Head of caudate nucleus (tissue), 42 donors: ENCODE measurements at places on chromosomes 11 and 22.

DNA sequence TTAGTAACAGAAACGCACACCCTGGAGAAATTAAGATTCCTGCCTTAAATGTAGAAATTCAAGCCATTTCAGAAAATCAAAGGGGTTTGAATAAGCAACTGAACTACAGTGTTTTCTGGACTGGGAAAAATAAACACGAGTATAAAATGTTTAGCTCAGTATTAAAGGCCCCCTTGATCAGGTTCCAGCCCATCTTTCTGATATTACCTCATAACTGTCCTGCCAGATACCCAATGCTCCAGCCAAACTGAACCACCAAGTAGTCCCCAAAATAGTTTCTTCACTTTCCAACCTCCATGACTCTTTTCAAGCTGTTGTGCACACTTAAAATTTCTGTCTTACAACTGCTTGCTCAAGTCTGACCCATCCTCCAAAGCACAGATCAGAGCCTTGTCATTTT, 54.4 kb downstream of the SERGEF start:
- DNase-seq: no peak

DNA sequence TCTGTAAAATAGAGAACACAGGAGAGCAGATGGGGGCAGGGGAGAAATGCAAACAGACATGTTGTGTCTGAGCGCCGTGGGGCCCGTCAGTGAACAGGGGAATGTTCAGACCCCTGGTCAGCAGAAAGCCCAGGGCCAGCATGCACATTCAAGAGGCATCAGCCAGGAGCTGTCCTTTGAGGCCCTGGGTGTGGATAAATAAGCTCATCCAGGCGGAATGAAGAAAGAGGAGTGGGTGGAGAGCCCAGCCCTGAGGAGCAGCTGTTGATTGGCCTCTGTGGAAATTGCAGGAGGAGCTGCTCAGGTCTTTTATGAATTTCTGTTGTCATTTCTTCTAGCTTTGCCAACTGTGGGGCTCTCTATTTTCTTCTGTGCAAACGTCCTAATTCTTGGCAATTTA, 49.7 kb upstream of the CECR2 start:
- no peak for DNase-seq

- DNase-seq: no peak
Measured at GRCh38 chr22:30043161-30043560, 37.1 kb upstream of the HORMAD2 start.

- no peak for DNase-seq
Measured at GRCh38 chr11:102204174-102204573, 93.9 kb downstream of the YAP1 start.

GRCh38 chr22:48670731-48671130, 1156.9 kb downstream of the BRD1 start:
- no peak for DNase-seq

DNA sequence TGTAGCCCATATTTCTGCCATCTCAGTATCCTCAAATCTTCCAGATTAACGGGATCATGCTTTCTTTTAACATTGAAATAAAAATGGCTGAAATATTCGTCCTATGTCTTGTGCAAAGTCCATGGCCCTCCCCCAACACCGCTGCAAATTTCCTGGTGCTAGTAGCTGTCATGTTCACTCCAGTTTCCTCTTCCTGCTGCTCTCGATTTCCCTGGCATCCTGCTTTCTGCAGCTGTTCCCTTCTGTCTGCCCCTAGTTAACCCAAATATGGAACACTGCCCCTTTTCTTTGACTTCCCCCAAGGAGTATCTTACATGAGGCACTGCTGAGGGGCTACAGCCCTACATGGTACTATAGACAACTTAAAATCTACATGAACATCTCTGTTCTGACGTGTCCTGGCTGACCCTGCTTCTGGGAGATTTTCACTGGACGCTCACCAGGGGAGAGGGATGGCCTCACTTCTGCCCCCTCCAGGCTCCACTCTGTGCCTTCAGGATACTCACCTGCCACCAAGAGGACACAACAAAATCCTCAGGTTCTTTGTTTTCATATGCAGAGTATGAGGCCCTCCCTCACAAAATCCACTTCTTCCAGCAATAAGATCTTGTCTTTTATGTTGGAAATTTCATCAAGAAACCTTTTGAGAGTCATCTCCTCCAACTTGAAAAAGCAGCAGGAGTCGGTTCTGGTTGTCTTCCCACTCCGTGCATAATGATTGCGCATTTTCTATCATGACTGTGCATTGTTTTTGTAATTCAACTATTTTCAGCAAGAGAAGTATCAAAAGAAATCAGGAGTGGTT, 29.5 kb upstream of the SCUBE2 start:
- DNase-seq: no peak

GRCh38 chr11:58625826-58626460, 3.5 kb downstream of the CNTF start:
- no peak for DNase-seq

DNA sequence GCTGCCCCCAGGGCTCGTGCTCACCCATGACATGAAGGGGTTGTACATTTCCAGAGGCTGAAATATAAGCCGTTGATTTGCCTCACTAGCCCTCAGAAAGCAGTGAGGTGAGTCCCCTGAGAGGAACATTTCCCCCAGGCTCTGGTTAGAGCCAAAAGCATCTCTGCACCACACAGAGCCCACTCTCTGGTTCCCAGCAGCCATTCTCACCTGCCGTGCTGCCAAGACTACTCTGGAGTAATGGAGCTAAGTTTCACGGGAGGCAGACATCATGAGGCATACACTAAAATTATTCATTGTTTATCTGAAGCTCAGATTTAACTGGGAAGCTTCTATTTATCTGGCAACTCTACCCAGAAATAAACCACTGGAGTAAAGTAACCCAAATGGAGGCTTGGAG, 40.8 kb downstream of the CACNA1I start:
- DNase-seq: no peak

DNA sequence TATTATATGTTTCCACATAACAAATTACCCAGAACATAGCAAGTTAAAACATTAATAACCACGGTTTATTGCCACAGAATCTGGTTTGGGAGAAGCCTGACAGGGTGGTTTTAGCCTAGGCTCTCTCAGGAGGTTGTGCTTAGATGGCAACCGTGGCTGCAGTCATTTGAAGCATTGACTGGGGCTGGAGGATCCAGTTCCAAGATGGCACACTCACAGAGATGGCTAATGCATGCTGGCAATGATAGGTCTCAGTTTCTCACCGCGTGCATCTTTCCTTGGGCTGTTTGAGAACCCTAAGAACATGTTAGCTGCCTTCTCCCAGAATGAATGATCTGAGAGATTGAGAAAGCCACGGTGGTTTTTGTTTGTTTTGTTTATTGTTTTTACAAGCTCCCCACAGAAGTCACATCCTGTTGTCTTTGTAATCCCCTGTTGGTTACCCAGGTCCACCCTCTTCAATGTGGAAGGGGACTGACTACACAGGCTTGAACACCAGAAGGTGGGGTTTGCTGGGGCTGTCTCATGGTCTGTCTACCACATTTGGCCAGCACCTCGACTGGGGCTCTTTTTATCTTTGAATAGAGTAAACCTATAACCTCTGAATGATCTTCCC, 36.6 kb upstream of the GRAMD1B start:
- DNase-seq: no peak

DNA sequence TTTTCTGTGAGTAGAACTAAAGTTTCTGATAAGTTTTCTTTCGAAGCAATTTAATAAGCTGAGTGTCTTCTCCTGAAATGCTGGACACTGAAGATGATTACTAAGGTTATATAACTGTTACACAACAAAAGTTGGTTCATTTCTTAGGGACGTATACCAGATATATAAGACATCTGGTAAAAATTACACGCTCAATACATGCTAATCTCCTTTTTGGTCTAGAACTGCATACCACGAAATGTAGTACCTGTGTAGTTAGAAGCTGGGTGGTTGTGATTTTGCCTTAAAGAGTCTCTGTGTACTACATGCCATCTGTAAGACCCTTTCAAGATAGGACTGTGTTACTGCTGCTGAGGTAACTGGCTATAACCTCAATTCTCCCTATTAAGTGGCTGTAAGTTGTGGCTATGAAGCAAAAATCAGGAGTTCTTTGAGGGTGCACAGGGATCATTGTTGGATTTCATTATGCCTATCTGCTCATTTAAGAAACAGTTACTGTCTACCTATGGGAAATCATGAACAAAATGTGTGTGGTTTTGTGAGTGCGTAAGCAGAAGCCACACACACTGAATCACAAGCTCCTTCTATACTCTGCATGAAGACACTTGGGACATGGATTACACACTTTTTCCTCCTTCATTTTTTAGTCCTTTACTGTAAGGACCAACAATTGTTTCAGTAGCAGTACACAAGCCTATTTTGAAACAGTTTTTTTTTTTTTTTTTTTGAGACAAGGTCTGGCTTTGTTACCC, 195.9 kb downstream of the SWAP70 start:
- no peak for DNase-seq

- DNase-seq: no peak
Measured at GRCh38 chr22:39773503-39773902, 120.1 kb downstream of the ENTHD1 start.
